HAP-1 (cell line): ENCODE measurements at places on chromosomes 2 and 18.

GRCh38 chr2:7962161-7962560 is 719.7 kb upstream of the ID2 start:
- DNase-seq: no peak

GRCh38 chr2:37781028-37781427 is 109.6 kb upstream of the CDC42EP3 start:
- DNase-seq: no peak

GRCh38 chr2:45668509-45668908 is 17.0 kb downstream of the PRKCE start:
- DNase-seq: no peak

DNA sequence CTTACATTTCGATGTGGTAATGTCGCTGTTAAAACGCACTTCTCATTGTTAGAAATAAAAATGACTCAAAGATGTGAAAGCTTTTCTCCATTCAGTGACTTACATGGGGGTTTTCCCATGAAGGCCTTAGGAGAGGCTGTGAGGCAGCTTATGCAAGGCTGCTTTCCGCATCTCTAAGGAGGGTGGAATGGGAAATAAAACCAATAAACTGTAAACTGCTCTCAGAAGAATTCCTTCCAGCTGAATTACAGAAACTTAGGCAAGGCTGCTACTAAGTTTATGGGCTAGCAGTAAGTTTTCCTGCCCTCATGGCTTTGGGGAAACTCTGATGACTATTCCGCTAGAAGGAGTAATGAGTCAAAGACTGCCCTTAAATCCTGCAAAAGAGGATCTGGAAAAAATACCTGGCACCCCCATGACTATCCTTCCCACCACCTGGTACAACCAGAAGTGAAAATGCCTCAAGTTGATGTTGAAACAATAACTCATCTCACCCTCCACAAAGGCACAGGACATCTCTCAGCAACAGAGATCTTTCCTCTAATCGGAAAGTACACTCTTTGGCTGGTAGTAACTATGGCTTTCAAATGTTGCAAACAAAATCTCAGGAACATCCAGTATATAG is 97.7 kb upstream of the SMAD7 start:
- no peak for DNase-seq

GRCh38 chr2:148179724-148180123 is 158.8 kb downstream of the MBD5 start:
- DNase-seq: no peak

DNA sequence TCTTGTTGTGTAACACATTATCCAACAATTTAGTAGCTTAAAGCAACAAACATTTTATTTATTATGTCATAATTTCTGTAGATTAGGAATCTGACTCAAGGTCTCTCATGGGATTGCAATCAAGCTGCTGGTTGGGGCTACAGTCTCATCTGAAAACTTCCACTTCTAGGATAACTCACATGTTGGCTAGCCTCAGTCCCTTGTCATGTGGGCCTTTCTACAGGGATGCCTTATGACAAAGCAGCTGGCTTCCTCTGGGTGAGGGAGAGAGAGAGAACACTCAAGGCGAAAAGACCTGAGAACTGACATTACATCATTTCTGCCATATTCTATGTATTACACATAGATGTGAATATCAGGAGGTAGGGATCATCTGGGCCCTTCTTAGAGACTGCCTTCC is 317.9 kb upstream of the VRK2 start:
- DNase-seq: no peak
